ENCODE measurements at places on chromosomes 16 and 17.

DNA sequence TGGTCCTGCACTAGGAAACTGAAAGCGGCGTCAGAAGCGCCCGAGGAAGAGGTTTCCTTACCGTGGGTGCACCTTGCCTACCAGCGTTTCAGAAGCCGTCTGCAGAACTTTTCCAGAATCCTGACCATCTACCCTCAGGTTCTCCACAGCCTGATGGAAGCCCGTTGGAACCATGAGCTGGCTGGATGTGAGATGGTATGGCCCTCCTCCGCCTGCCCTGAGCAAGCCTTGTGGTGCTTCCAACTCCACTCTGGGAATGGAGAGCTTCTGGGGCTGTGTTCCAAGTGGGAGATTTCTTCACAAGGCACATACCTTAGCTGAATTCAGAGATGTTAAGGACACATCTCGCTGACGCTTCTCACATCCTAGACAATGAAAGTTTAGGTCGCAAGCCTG lies 51.8 kb upstream of the ENDOV start:
- DNase-seq: no peak

DNA sequence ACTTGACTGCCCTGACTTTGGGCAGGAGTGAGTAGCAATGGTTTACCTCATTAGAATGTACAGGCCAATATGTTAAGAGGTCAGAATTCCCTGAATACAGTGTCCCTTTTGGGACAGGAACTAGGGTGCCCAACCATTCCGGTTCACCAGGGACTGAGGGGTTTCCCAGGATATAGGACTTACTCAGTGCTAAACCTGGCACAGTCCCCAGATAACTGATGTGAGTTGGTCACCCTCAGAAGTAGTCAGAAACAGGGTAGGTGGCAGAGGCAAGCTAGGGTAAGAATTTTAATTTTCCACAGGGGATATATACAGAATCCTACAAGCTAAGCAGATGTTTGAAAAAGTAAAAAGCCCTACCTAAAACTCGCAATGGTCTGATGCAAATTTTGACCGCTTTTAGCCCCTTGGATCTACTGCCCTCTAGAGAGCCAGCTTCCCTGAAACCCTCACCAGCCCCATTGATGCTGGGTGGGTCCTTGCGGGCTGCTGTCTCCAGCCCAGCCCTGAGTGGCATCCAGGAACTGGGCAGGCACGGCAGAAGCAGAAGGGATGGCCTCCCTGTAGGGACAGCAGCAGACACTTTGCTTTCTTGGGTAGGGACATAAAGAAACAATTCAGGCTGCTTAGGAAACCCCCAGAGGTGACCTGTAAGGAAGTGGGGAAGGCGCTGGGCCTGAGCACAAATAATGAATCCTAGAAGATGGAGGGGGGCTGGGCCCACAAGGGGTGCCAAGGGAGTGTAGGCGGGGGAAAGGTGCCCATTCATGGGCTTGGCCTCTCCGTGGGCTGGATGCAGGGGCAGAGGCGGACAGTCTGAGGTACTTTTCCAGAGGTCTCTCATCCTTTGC lies 434.8 kb downstream of the SLC39A11 start:
- DNase-seq: no peak

DNA sequence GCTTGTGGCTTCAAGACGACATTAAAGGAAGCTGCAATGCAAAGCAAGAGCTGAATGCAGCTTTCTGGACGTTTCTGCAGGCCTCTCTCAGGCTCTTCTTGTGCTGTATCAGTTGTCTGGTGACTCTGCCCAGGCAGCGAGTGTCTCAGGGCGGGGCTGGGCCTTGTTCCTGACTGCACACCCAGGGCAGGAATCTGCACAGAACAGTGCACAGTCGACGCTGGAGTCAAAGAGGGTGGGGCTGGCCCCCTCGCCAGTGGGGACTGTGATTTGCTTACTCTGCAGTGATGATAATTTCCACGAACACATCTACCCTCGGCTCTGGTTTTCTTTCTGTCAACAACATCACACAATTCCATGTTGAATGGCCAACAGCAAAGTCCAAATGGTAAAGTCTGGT lies 60.7 kb downstream of the IRF8 start:
- no peak for DNase-seq

DNA sequence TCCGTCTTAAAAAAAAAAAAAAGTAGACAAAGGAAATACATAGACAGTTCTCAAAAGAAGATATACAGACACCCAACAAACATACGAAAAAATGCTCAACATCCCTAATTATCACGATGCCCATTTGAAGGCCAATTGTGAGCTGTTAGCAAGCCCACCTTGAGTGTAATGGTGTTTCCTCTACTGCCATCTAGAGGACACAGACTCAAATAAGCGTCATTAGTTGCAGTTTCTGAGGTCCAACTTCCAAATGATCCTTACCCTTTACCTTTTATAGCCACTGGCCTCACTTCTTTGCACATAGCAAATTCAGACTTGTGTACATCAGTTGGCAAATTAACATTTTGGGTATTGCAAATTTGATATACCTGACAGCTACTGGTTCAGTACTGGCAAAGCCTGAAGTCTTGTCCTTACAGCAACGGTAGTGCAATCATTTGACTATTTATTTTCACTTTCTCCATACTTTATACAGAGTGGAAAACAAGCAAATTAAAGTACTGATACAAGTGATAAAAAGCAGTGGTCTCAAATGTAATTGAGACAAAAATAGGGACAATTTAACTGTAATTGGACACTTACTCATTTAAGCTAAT lies 536.3 kb upstream of the EEF2KMT start:
- DNase-seq: no peak

- no peak for DNase-seq
These were observed 229.8 kb downstream of the SEC14L1 start for GRCh38 chr17:77370586-77370985.

- peak; percentile 62 for DNase-seq
These were observed 60.4 kb downstream of the NOG start for GRCh38 chr17:56653877-56654276.

All from CD4-positive, alpha-beta T cell treated with Interleukin-15 for 1 hour (primary cell).